ENCODE measurements at places on chromosomes 16 and 17.

GRCh38 chr17:29573558-29573869 is 5.0 kb downstream of the TP53I13 start:
- DNase-seq, result no peak

- no peak for DNase-seq
Measured at GRCh38 chr17:63246344-63246743, 199.8 kb downstream of the CYB561 start.

DNA sequence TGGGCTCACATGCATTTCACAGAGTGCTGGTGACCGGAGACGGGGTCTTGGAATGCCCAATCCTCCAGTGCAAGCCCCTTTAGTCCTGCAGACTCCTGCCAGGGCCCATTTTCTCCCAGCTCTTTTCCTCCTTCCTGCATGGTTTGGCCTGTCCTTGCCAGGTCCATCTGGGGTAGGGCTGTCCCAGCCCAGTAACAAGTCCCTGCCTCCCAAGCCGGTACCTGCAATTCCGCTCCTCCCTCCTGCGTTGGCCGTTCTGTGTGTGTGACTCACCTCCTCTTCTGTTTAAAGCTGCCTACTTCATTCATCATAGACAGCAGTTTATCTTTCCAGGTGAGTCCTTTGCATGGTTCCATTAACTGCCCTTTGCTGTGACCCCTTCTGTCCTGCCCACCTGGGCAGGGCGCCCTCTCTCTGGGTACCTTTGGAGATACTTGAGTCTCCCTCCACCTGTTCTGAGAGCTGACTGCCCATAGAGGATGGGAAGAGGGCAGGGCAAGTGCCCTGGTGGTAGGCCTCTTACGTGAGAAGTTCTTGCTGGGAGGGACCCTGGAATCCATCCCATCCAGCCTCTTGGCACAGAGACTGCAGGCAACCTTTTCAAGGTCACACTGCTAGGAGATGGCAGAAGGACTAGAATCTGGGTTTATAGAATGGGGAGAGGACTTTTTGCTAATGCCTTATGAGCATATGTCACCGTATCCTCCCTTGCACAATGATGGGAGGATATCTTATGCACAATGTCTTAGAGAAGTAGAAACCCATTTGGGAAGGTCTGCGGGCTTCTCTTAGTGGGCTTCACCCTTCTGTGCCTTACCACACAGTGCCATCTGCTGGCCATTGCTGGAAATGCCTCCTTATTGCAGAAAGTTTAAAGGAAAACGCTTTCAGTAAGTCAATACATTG is 29.7 kb upstream of the LGALS9 start:
- DNase-seq, result peak; percentile 64

DNA sequence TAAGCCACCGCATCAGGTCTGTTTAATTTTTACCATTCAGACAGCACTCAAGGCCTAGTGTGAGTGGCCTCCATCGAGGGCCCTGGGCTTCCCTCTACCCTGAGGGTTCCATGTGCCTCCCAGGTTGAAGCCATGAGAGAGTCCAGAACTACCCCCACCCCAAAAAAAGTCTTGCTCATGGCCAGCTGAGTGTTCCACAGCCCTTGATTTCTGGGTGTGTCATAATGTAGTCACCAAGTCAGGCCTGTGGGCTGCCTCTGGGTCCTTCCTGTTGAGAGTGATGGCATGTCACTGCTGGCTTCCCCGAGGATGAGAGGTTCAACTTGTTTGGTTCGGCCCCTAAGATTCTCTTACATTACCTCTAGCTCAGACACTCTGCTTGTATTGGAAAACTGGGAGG is 100.6 kb downstream of the PITPNC1 start:
- peak; percentile 39 for DNase-seq

DNA sequence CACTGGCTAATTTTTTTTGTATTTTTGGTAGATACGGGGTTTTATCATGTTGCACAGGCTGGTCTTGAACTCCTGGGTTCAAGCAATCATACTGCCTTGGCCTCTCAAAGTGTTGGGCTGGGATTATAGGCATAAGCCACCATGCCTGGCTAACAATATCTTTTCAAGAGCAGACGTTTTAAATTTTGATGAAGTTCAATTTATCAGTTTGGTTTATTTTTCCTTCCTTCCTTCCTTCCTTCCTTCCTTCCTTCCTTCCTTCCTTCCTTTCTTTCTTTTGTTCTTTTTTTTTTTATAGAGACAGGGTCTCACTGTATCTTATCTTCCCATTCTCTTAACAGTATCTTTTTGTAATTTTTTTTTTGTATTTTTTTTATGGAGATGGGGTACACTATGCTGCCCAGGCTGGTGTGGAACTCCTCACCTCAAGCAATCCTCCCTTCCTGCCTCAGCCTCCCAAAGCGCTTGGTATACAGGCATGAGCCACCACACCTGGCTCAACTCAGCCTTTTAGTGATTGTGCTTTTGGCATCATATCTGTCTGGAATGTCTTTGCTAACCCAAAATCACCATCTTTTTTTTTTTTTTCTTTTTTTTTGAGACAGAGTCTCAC is 13.6 kb upstream of the GIP start:
- no peak for DNase-seq

- no peak for DNase-seq
Measured at GRCh38 chr16:66265556-66266141, 100.8 kb upstream of the CDH5 start.

DNA sequence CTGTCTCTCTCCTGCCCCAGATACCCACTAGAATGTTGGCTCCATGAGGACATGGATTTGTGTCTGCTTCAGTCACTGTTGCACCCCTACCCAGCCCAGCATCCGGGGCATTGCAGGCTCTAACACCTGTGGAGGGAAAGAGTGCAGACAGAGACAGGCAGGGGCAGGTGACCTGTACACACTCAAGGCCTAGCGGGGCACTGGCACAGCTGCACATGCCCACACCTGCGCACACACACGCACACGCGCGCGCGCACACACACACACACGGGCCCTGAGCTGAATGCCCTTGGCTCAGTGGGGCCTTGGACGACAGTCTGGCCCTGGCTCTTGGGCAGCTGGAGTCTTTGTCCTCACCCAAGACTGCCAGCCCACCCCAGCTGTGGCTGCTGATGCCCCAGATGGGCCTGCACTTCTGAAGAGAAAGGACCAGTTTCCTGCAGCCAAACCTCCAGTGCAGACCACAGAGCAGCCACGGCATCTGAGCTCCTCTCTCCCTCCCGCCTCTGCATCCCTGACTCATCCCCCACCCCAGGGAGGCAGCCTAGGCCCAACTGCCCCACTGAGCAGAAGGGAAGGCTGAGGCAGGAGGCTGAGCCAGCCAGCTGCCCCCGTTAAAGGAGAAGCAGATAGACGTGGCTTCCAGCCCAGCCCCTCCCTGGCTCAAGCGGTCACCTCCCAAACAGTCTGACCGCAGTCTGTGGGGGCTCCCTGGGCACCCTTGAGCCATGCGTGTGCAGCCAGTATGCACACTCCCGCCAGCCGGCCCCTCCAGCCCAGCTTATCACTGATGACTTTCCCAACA is 12.3 kb upstream of the RAI1 start:
- DNase-seq, result no peak

DNA sequence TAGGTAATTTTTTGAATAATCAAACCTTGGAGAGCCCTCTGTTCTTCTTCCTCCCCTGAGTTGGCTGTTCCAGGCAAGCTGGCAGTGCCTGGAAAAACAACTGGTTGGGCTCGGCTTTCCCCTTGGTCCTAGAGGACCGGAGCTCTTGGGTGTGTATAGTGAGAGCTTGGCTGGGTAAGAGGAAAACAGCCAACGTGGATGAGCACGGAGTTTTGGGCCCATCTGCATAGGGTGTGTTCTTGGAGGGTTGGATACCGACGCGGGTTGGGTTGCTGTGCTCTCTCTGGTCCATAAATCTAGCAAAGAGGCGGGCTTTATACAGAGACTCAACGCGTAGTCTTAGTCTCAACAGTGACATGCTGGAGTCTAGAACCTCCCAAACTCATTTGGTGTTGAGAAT is 23.2 kb downstream of the ITGB3 start:
- DNase-seq, result no peak

DNA sequence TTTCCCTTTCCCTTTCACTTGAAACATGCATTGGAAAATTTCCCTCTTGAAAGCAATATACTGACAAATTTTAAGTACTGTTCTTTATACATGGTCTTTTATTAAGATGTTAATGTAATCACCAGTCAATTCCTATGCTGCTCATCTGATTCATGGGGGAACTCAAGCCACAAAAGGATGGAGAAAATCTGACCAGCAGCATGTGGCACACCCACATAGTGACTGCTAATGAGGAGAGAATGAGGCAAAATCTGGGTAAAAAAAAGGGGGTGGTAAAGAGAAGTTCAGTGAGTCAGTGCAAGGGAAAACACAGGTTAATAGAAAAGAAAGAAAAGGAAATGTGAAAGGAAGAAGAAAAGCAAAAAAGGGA is 11.3 kb downstream of the RFFL start:
- DNase-seq, result no peak

- no peak for DNase-seq
Measured at GRCh38 chr17:2611627-2612026, 18.2 kb downstream of the PAFAH1B1 start.

Measured in activated effector memory CD4-positive, alpha-beta T cell treated with Interleukin-2 at 50 U/mL for 16 hours (primary cell).